ENCODE measurements at places on chromosomes 13 and 19.

- DNase-seq = no peak
Measured at GRCh38 chr13:70014337-70014736, 93.3 kb upstream of the ATXN8OS start.

DNA sequence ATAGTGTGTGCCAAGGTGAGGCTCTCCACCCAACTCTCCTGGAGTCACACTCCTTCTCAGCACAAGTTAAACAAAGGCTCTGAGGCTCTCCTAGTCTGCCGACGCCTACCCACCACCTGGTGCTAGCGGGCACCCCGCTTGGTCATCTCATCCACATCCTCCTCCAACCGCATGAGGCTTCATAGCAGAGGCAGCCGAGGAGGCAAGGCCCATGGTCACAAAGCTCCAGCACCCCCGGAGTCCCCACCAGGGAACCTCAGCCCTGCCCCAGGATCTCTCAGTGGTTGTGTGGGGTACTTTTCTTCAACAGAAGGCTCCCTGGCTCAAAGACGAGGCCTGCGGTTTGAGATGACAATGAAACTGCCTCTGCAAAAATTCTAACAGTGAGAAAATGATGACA lies 43.0 kb downstream of the STK24 start:
- DNase-seq = no peak

- no peak for DNase-seq
Measured at GRCh38 chr13:50104493-50104892, 89.2 kb downstream of the KCNRG start.

DNA sequence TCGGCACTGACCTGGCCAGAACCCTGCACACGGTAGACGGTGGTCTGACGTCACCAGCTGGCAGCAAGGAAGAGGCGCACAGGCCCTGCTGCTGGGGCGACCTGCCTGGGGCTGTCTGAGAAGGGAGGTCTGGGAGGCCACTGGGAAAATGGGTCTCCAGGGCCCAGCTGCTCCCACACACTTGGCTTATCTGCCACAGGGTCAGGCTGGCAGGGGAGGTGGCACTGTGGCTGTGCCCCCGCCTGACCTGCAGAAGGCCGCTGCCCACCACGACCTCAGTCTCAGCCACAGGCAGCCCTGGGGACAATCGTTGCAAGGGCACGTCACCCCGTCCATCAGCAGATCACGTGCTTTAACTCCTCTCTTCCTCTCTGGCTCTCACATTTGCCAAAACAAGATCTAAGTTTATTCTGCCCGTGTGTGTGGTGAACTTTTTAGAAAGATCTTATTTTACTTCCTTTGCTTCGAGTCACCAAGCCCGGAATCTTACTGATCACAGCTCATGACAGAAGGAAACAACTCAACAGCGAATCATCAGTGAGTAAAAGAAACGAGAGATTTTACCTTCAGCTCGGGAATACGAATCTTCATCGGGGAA lies 45.2 kb upstream of the RANBP3 start:
- DNase-seq = no peak

DNA sequence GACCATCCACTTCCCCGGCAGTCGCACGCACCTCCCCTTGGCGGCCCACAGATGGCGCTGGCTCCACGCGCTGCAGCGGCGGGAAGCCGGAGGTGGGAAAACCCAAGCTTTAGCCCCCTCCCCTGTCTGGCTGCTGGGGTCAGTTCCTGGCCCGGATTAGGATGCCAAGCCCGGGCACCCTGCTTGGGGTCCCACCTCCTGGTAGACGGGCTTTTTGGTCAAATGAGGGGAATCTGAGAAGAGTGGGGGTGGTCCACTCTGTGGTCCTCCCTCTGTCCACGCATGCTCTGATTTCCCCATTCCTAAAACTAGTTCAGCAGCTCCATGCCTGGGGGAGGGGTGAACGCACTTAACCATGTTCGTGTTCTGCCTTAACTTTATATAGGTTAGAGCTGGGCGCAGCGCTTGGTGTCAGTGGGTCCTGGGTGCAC lies 8.1 kb upstream of the ADGRE2 start:
- DNase-seq = no peak

DNA sequence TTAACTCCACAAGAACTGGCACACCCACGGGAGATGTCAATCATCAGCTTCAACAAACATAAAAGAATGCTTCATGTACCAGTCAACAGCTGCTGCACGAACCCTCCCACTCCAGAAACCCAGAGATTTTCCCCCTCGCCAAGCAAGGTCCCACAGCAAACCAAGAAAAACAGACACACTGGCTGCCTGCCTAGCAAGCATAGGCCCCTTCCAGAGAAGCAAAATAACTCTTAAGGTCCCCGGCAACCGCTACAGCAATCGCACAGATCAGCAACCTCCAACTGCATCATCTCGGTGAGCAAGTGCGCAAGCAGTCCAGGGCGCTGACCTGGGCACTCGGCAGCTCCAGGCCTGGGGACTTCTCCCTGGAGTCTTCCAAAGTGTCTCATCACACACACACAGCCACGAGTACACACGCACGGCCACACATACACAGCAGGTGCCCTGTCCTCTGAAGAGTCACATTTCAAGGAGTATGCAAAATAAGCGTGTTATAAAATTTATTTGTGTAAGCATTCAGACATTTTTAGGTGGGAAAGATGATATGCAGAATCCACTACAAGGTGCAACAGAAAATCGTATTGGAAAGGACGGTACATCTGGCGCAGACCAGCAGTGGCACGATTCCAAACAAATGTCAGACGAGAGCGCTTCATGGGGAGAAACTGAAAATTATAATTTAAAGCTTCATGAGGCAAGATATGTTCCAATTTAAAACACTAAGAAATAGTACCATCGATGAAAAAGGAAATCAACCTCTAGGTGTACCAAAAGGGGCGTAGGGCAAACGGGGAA lies 125.0 kb downstream of the STK24 start:
- peak; percentile 65 for DNase-seq

- DNase-seq = no peak
Measured at GRCh38 chr13:51419001-51419636, 33.7 kb downstream of the INTS6 start.

DNA sequence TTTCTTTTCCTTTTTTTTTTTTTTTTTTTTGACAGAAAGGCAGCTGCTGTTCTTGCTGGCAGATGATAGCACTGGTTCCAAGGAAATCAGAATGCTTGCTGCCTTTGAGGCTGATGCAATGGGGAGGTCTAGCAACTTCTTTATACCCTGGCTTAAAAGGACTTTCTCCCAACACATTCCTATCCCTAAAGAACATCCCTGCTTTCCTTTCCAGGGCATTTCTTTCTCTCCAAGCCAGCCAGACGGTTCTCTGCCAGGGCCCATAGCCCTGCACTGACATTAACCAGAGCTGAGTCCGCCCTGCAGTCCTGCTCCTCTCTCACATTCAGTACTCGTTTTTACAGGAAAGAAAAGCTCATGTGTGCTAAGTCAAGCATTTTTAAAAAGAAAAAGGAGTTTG lies 133.9 kb upstream of the WASF3 start:
- DNase-seq = no peak

- DNase-seq = no peak
Measured at GRCh38 chr19:47232422-47233211, 1.6 kb upstream of the BBC3 start.
